NCI-H524 (cell line): ENCODE measurements at places on chromosomes 1 and 21.

DNA sequence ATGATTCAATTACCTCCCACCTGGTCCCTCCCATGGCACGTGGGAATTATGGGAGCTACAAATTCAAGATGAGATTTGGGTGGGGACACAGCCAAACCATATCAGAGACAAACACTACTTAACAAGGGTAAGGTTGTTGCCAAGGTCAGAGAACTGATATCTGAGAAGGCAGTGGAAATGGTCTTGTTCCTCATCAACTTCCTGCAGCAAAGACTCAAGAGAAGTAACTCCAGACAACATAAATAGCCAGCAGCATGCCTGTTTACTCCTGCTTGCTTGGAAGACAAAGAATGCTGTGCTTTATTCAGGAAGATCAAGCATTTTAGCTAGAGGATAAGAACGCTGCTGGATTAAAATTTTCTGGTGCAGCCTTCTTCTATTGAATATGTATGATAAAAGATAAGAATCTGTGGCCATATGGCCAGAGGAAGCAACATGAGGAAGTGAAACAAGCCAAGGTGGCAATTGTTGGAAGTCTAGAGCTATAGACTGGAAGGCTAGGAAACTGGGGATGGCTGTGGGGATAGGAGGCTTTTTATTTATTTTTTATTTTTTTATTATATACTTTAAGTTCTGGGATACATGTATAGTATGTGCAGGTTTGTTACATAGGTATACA lies 36.4 kb downstream of the DDAH1 start:
- DNase-seq = no peak

- DNase-seq = peak; percentile 93
Observed at GRCh38 chr1:22184892-22185612, 42.2 kb upstream of the WNT4 start.

DNA sequence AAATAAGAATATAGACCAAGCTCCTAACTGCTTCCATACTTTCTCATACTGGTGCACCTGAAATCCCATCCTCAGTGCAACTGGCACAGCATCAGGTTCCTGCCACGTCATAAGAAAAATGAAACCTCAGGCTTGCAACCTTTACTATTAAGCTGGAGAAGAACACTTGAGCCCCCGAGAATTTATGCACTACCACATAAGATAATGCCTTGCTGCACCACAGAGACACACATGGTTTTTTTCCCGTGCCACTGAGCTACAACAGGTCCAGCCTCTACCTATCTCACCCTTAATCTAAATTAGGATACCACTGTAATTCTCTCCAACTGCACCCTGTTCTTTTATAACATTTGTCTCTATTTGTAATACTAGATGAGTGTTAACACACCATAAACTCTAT lies 174.5 kb downstream of the DENND1B start:
- no peak for DNase-seq

GRCh38 chr1:51313268-51313852 lies 17.0 kb downstream of the TTC39A start:
- DNase-seq = peak; percentile 35

- no peak for DNase-seq
Observed at GRCh38 chr1:198633675-198634121, 5.1 kb upstream of the PTPRC start.

DNA sequence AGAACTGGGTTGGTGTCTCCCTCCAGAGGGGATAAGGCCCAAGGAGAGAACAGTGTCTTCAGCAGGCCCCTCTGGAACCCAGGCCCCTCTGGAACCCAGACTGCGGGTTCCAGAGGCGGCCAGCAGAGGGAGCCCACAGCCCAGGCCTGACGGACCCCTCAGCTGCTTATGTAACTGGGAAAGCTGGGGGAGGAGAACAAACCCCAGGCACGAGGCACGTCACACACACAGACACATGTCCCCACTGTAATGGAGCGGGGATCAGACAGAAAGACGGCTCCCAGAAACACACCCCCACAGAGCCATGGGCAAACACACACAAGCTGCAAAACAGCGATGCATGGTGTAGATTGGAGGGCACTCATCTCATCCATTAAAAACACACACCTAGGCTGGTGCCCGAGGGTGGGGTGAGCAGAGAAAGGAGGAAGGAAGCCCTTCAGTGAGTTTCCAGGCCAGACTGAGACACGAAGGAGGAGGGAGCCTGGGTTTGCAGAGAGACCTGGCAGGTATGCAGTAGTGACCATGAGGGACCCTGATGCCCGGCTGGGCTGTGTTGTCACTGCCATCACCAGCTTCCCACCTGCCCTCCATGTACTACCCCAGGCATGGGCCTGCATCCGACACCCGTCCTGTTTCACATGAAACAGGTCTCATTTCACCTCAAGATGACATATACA lies 2.8 kb upstream of the IGSF8 start:
- DNase-seq = peak; percentile 82

DNA sequence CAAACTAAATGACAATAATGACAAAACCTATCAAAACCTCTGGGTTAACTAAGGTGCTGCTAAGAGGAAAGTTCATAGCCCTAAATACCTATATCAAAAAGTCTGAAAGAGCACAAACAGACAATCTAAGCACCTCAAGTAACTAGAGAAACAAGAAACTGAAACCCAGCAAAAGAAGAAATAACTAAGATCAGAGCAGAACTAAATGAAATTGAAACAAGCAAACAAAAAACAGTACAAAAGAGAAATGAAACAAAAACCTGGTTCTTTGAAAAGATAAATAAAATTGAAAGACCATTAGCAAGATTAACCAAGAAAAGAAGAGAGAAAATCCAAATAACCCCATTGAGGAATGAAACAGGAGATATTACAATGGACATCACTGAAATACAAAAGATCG lies 44.8 kb upstream of the KIAA0040 start:
- DNase-seq = no peak

GRCh38 chr1:53265581-53265980 lies 27.3 kb upstream of the MAGOH start:
- DNase-seq = no peak

- no peak for DNase-seq
Observed at GRCh38 chr1:169727307-169727706, 6.6 kb downstream of the SELE start.

- DNase-seq = no peak
Observed at GRCh38 chr21:33383056-33383888, 19.9 kb upstream of the IFNGR2 start.

GRCh38 chr1:235060607-235061470 lies 67.8 kb downstream of the TOMM20 start:
- no peak for DNase-seq

DNA sequence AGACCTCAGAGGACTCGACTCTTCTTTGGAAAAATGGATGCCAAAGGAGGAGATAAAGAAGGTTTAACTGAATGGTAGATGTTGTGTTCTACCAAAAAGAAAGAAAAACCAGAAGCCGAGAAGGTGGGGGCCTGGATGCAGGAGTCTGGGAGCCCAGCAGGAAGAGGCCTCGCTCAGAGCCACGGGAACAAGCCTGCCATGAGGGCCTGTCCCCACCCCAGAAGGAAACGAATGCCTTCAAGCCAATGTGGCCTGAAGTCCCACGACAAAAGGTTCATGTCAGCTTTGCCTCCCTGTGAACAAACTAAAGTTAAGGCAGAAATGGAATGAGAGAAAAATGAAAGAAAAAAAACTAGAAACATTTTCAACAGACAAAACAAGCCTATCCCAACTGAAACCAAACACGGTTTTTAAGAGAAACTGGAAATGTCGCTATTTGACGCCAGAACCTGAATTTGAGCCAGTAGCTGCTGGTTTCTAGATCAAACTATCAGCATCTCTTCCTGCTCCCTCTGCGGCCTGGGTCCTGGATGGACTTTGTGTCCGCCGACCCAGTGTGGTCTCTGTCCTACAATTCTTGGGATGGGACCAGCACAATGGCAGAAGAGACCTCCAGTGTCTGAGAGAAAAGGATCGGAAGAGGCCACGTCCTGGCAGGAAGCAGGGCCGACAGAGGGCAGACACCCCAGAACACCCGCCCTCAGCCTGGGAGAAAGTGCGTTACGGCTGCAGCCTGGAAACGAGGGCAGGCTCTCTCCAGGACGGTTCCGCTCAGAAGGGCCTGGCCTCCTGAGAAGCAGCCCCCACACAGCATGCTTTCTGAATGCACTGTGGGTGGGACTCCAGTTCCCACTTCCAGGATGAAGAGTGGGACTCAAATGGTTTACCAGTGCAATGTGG lies 35.2 kb downstream of the SLC45A1 start:
- DNase-seq = no peak

GRCh38 chr1:86381223-86381622 lies 14.9 kb downstream of the ODF2L start:
- DNase-seq = no peak

DNA sequence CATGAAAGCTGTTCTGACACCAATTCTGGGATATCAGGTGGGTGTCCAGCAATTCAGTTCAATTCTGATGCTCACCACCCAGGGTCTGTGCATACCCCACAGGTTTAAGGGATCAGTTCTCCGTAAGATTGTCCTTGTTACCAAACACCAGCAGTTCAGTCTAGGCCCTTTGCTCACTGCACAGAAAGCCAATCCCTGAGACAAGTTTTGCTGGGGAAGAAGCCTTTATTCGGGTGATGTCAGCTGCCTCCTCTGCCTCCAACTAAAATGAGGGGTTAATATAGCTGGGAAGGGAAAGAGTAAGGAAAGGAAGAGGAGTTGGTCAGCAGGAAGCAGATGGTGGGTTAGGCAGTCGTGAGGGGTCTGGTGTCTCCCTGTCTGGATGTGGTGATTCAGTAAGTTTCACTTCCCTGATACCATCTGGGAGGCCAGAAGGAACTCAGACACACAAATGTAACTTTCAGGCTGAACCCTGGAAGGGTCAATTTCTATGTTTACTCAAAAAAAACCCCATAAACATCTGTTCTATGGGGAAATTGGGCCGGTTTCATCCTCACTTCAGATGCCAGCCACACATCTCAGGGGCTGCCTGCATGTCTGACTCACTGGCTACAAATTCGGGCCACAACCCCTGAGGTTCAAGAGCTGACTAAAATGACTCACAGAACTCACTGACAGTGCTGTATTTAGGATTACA lies 83.3 kb upstream of the PGBD5 start:
- DNase-seq = peak; percentile 45

- DNase-seq = no peak
Observed at GRCh38 chr1:9200441-9200840, 34.1 kb upstream of the H6PD start.

DNA sequence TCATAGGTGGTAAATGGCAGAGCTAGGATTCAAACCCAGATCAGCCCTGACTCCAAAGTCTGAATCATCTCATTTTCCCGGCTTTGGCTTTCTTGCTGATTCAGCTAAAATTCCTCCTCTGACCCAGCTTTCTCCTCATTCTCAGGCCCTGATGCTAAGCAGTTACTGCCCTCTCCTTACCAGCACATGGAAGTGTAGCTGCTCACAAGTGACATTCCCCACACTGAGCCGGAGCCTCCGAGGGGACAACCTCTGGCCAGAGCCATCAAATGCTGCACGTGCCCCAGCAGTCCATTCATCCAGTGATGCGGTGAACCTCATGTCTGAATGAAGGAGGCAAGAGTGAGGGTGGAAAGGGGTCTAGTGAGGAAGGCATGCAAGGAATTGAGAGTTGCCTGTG lies 11.1 kb downstream of the ITGA10 start:
- no peak for DNase-seq

- no peak for DNase-seq
Observed at GRCh38 chr1:180994262-180994661, 28.4 kb downstream of the STX6 start.

DNA sequence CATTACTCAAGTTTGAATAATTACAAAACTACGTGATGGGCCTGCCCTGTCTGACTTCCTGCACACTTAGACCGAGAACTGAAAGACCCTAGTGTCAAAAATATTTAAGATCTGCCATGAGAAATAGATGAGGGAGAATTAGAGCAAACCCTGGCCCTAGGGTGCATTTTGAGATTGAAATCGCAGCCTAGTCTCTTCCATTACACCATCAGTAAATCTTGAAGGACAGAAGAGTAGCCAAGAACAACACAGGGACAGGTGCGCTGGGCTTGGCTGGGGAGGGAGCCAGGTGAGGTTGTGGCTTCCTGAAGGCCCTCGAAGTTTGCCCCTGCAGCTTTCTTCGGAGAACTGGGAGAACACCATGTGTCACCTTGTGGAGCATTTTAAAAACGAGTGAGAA lies 36.7 kb upstream of the KIF26B start:
- no peak for DNase-seq

DNA sequence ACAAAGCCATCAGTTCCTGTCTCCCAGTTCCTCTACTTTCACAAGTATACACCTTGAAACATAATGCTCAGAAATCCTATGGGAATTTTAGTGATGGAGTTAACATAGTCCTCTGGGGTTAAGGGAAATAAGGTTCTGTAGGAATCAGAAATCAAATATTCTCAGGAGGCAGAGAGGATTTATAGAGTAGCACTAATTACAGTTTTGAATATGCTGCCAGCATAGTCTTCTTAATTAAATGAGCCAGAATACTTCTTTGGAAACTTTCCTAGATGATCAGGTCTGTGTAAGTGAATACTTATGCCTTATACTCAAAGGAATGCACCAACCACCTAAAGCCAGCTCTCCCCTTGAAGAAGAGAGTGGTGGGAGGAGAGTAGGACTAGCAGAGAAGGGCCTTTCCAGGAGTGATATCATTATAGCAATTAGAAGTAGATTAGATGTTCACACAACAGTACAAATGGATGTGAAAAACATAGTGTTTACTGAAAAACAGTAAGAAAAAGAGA lies 31.4 kb upstream of the DIRAS3 start:
- DNase-seq = no peak

GRCh38 chr1:198656500-198656932 lies 17.7 kb downstream of the PTPRC start:
- no peak for DNase-seq

DNA sequence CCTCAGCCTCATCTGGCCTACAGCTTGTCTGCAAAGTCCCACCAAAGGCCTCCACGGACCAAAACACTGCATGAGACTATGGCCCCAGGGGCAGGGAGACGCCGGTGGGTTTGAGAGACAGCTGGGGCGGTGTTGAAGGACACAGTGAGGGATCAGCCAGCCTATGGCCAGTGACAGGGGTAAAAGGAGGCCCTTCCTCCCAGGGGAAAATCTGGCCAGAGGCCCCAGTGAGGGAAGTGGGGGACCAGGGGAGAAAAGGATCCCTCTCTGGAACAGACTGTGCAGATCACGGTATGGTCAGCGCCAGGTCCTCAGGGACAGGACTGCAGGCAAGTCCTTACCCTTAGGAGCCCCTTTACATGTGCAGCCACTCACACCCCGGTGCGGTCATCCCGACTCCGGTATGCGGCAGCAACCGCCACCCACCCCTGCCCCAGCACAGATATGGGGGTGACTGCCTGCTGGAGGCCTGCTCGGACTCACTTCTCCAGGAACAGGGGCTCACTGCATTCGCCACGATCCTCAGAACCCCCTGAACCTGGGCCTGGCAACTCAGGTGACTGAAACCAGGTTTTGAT lies 1.3 kb downstream of the CERS2 start:
- DNase-seq = no peak

GRCh38 chr1:3993619-3994375 lies 93.7 kb upstream of the C1orf174 start:
- peak; percentile 34 for DNase-seq

DNA sequence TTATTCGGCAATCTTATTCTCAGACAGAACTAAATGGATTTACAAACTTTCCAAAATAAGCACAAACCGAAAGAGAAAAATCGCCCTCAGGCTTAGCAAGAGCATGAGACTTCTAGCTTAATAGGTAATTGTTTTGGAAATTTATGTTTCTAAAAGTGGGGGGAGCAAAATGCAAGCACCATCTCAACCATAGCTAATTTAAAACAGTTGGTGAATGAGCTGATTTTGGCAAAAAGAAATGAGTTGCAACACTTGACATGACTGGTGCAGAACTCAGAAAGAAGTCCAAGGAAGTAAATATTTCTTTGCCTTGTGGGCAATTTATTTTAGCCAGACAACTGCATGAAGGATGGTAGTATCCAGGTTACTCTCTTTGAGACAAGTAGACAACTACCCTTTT lies 71.5 kb upstream of the PTGFR start:
- DNase-seq = no peak
